Colonic mucosa (tissue), 4 donors: ENCODE measurements at places on chromosomes 16 and 17.

- no peak for DNase-seq
- H3K36me3 ChIP-seq: no peaks in the 10 kb centered on the region
- H3K4me1 ChIP-seq: no peaks in the 10 kb centered on the region
- H3K4me3 ChIP-seq: no peak overlapping the region
These were observed 11.9 kb downstream of the SBK1 start for GRCh38 chr16:28304214-28304613.

DNA sequence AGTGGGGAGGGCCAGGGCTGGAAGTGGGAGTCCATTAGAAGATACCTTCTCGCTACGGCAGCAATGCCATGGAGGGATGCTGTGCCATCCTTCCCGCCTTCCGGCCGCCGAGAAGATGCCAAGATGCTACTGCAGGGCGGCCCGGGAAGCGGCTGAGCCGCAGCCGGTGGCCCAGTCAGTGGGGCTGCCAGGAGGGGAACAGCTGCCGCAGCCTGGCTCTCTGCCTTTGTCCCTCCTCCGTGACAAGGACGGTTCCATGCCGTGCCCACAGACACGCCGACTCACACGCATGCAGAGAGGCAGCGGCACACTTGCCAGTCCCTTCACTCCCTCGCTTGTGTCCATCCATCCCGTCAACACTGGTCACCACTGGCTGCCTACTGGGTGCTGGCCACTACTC lies 20.2 kb upstream of the NCBP3 start:
- H3K4me3 ChIP-seq: no peak overlapping the region
- no peak for DNase-seq
- H3K36me3 ChIP-seq: no peaks in the 10 kb centered on the region
- H3K4me1 ChIP-seq: no peaks in the 10 kb centered on the region

DNA sequence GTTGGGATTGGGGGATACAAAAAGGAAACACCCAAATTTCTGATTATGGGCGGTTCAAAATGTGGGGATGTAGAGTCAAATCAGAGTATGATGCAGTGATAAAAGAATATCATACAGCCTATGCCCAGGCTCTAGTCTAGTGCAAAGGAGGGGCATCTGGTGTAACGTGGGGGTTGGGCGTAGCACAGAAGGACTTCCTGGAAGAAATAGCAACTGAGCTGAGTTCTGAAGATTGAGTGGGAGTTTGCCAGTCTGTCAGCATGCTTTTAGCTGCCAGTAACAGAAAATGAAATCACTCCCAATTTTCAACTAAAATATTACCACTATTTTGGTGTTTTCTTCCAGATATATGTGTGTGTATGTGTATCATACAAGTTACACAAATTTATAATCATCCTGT lies 196.9 kb downstream of the SPECC1 start:
- no peak overlapping the region for H3K4me3 ChIP-seq
- no peaks in the 10 kb centered on the region for H3K27me3 ChIP-seq
- no peaks in the 10 kb centered on the region for H3K36me3 ChIP-seq
- no peaks in the 10 kb centered on the region for H3K4me1 ChIP-seq

DNA sequence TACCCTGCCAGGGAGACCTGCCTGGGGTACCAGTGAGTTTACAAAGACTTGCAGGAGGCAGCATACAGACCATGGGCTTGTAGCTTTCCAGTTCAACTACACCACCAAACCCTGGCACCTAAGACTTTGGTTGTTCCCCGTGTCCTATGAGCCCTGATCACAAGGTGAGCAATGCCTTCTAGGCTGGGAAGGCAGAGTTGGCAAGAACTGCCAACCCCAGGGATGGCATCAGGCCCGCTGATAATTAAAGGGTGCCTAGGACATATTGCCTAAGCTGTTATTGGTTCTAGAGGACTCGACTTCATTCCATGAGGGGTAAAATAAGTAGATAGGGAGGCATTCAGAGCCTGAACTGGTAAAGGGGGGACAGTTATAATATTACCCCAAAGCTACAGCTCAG lies 41.3 kb downstream of the CDH13 start:
- H3K36me3 ChIP-seq: no peaks in the 10 kb centered on the region
- no peak overlapping the region for H3K4me3 ChIP-seq
- H3K4me1 ChIP-seq: no peaks in the 10 kb centered on the region
- no peaks in the 10 kb centered on the region for H3K27me3 ChIP-seq
- no peak overlapping the region for H3K27ac ChIP-seq
